Stimulated activated CD8-positive, alpha-beta memory T cell treated with anti-CD3 and anti-CD28 coated beads, Interleukin-15, amount 100 ng/mL, for 1 hour (primary cell): ENCODE measurements at places on chromosomes 2 and 18.

DNA sequence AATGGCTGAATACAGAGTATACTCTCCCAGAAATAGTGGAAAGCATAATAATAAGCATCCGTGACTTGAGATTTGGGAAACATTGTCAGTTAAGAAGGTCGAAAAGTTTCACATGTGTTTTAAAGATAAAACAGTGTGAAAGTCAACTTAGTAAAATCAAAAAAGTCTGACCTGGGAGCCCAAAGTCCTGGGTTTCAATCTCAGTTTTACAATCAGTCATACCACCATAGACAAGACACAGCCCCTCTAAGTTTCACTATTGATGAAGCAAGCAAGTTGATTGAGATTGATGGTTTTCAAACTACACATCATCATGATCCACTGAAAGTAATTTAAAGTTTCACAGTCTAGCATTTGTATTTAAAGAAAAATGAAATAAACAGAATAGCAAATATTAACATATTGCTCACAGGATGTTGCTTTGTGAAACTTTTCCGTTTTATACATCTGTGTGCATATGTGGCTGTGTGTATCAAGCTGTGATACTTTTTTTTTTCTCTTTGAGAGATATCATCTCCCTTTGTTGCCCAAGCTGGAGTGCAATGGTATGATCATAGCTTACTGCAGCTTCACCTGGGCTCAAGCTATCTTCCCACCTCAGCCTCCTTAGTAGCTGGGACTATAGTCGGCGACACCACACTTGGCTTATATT, 71.1 kb downstream of the PIK3C3 start:
- DNase-seq, result no peak

DNA sequence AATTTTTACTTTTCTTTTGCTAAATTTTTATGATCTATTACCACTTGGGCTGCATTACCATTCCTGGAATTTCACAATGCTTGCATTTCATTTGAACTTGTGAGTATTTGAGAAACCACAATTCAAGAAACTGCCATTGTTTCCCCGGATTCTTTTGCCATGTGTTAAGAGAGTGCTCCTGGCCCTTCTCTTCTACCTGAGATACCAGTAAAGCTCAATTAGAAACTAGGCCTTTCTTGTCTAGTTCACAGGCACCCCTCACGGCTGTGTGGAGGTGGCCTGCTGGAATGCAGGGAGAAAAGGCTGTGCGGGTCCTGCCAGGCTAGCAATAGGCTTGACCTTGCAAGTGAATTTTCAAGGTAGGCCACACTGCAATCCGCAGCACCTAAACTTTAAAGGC, 40.8 kb downstream of the ZEB2 start:
- no peak for DNase-seq

- no peak for DNase-seq
Measured at GRCh38 chr18:9354256-9354655, 19.7 kb downstream of the TWSG1 start.

- DNase-seq, result no peak
Measured at GRCh38 chr2:223613017-223613950, 11.1 kb upstream of the SCG2 start.

GRCh38 chr2:142867136-142867535, 10.3 kb upstream of the KYNU start:
- no peak for DNase-seq

- no peak for DNase-seq
Measured at GRCh38 chr2:207227062-207227748, 61.5 kb upstream of the KLF7 start.

DNA sequence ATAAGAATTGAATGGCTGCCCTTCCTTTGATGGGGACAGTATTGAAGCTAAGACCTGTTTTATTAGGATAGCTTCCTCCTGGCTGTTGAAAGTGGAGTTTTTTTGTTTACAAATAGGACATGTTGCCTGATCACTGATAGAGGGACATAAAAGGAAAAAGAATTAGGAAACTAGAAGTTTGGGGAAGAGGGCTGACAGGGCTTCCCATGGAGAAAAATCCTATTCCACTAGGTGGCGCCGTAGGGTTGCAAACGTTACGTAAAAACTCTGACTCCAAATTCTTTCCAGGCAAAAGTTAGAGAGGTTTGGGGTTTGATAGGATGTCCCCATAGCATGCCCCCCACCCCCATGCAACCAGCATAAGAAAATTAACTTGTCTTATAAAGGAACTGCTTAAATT, 11.1 kb upstream of the RBFA start:
- no peak for DNase-seq

- no peak for DNase-seq
Measured at GRCh38 chr2:47254464-47254863, 99.4 kb upstream of the STPG4 start.

DNA sequence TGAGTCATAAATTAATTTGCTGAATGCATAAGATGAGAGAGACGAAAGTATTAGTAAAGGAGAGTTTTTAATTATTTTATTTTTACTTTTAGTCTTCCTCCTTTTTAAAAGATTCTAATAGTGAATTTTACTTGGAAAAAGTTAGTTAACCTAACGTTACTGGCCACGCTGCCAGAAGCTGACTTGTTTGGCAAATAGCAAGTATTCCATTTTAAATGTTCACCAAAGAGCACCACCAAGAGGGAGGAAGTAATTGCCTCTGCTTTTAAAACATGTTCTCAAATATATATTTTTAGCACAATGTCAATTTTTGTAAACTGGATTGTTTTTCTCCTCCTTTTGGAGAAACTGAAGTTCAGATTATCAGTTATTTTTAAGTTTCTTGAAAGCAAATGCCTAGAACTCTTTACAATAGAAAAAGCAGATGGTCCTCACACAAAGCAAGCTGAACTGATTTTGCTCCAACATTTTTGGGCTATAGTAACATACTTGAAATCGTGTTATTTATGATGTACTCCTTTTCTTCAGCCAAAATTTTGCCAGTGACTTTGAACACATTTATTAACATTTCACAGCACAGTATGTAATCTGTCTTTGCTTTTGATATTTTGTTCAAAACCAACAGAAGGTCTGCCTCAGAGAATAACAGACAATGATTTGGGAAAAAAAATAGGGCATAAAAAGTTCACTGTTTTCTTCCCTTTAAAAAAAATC, 1311.0 kb upstream of the FAM98A start:
- no peak for DNase-seq

- no peak for DNase-seq
Measured at GRCh38 chr2:39780825-39781600, 2.0 kb upstream of the THUMPD2 start.

DNA sequence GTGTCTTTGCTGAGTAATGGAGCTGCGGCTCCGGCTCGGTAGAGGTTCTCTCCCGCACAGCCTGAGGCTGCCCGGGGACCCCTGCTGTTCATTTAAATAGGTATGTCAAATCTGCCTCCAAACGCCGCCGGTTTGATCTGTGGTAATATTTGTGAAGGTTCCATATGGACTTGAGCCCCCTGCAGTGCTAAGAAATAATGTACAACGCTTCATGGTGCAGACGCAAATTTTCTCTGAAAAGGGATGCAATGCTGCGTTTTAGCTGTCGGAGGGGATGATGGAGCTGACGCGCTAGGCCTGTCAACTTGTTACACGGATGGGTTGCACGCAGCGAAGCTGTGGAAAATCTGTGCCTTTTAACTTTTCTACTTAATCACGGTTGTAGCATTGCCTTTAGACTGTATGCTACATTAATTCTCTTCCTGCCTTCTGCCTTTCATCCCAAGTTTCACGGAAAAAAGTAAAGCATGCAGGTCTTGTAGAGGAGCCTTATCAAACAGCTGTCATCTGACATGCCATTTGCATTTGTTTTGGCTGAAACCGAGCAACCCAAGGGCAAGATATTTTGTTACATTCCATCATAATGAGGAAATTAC, 43.2 kb downstream of the MRPS9 start:
- DNase-seq, result no peak

- DNase-seq, result no peak
Measured at GRCh38 chr18:26458526-26459232, 89.7 kb downstream of the KCTD1 start.

DNA sequence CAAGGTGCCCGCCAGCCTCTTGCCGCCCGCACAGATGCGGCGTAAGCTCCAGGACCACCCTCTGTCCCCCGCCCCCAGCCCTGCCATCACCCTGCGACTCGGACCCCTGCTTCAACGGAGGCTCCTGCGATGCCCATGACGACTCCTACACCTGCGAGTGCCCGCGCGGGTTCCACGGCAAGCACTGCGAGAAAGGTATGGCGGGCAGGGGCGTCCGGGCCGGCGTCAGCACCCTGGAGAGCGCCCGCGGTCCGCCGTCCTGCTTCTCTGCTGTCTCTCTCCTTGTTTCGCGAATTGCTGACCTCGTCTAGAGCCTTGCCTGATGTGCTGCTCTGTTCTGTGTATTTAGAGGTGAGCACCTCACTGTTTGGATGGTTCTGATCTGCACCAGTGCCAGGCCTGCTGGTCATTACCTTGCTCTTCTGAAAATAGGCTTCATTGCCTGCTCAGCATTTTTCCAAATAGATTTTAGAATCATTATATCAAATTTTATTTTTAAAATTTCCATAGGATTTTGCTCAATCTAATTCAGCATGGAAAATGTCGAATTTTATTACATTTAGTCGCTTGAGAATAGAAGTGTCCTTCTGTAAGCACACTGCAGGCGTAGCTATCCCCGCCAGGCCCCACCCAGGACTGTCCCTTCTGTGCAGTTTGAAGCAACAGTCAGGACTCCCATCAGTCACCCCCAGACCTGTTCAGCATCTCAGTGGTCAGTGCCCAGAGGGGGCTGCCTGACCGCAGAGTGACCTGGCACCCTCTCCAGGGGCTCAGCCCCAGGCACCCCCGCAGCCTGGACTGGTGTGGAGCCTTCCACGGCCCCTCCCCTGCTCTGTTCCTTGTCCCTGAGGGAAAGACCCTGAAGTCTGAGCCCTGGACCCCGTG, 51.6 kb downstream of the SNED1 start:
- no peak for DNase-seq

GRCh38 chr2:47225061-47225783, 70.1 kb upstream of the STPG4 start:
- no peak for DNase-seq

GRCh38 chr2:149921911-149922616, 334.5 kb upstream of the MMADHC start:
- DNase-seq, result no peak

DNA sequence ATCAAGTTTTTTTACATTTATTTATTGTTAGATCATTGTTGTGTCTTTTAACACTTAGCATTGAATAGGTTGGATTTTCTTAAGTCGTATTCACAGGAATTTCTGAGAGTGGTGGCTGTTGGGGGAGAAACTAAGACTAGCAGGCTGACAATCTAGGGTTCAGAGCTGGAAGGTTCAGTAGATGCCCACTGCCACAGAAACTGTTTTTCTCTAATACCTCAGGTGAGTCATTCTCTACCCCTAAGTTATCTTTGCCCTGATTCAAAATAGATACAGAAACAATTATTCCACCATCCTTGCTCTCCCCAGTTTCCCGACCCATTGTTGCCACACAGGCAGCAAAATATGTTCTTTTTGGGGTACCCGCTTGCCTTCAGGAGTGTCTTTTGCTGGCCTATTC, 870.8 kb upstream of the ID2 start:
- no peak for DNase-seq

GRCh38 chr2:23380562-23381065, 4.4 kb upstream of the KLHL29 start:
- DNase-seq, result no peak

DNA sequence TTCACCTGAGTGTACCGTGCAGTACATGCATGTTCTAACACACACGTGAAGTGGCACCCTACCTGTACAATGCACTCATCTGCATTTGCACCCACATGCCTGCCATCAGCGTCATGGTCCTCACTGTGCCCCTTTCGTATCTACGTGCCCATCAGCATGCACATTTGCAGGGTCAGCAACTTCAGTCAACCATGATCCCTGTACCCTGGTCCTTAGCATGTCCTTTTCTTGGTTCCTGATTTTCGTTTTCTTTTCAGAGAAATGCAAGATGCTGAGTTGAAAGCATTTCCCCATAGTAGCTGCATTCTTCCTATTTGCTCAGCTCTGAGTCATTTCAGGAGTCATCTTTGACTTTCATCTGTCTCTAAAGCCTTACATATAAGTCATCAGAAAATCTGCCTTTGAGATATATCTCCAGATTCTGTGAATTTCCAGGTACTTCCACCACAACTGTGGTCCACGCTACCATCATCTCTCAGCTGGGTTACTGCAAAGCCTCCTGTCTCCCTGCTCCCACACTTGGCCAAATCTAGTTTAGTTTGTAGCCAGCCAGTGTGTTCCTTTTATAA, 14.7 kb upstream of the PUM2 start:
- no peak for DNase-seq

DNA sequence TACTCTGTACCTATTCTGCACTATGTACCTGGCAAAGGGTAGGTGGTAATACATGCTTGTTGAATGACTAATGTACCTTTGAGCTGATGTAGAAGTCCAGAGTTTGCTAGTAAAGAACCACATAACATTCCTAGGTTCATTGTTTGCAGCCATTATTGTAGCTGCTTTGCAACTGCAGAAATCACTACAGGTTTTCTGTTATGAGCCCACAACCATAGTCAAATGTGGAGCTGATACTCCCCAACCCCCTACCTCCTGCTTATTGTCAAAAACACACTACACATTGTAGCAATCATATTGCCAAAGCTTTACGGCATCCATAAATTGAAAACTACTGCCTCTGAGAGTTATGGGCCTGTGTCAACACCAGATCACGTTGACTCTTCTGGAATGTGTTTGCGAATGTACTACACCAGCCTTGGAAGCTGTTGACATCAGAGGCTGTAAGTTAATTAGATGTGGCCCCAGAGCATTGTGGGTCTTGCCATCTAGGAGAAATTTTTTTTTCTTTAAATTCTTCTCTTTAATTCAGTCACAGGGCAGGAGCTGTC, 187.0 kb downstream of the AGPS start:
- DNase-seq, result no peak

- DNase-seq, result no peak
Measured at GRCh38 chr18:69870736-69871135, 76.9 kb downstream of the CD226 start.

- DNase-seq, result no peak
Measured at GRCh38 chr2:59440491-59440890, 1113.0 kb downstream of the BCL11A start.

- no peak for DNase-seq
Measured at GRCh38 chr2:73821669-73822068, 7.1 kb upstream of the STAMBP start.

DNA sequence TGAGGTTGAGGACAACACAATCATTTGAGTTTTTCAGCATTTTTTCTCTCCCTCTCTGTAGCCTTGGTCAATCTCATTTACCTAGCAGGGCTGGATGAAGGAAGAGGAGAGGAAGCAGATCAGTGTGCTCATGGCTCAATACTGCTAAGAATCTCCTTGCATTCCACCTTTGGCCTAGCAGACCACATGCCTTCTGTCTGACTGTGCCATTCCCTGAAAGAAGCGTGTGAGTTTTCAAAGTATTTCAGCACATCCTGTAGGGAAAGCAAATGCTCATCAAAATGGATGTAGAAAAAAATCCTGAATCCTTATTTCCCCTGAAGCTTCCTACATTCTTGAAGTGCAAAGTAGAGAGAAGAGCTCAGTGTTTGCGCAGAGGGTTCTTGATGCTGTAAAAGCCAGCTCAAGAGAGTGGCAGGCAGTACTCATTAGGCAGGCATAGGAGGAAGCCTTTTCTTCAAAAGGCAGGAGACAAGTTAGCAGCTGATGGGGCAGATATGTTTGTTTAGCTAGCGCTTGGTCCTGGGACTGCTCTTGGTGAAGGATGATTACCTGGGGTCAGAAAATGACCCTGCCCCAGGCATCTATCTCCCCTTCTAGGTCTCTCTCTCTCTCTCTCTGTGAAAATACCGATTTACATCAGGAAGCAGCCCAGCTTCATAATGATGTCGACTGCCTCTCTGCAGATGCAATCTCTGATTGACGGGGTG, 14.4 kb upstream of the PIK3C3 start:
- DNase-seq, result no peak

- DNase-seq, result no peak
Measured at GRCh38 chr2:232772531-232772930, 3.8 kb downstream of the KCNJ13 start.
